ENCODE measurements at places on chromosomes 5 and 9.

GRCh38 chr5:443239-444151 is 519 bp downstream of the EXOC3 start:
- no peak for DNase-seq

DNA sequence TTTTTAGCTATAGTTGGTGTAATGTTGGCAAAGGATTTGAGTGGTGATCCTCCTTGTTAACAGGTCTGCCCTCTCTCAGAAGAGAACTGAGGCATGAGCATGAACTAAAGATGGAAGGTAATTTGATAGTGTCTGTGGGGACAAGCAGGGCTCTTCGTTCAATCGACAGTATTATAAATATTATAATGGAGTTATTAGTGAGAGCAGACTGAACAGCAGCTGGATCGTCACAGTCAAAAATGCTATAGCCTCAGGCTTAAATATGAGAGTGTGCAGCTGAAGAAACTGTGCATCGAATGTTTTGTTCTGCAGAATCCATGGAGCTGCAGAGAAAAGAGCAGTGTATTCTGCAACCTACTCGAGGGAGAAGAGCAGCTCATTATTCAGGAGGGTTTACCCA is 757.3 kb downstream of the DNAH5 start:
- no peak for DNase-seq

DNA sequence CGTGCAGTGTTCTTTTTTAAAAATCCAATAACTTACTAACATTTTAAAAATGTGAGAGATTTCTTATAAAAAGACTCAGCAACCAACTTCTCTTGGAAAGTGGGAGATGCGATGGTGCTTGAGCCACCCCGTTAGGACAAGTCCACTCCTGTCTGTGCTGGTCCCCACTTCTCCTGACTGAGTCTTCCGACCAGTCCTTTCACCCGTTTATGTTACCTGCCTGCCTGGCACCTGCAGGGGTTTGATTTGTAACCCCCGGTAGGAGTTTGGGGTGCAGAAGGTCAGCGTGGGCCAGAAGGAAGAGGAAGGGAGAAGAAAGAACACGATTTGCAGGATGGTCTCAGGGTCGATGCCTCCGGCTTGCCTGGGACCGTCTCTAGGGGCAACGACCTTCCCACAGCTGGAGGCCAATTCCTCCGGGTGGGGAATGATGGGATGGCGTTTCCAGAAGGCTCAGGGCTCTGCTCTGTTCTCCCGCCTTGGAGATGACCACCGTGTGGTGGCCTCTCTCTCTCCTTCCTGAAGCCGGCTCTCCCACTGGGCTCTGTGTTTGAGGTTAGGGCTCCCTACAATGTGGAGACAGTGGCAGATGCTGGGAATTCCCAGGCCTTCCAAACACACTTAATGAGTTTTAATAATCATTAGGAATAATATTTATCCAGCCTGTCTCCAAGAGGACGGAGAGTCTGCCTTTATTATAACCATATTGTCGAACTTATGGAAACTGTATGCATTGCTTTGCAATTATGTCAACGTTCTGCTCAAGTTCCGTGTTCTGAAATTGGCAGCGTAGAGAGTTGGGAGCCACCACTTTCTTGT is 14.8 kb downstream of the COL27A1 start:
- DNase-seq = no peak

DNA sequence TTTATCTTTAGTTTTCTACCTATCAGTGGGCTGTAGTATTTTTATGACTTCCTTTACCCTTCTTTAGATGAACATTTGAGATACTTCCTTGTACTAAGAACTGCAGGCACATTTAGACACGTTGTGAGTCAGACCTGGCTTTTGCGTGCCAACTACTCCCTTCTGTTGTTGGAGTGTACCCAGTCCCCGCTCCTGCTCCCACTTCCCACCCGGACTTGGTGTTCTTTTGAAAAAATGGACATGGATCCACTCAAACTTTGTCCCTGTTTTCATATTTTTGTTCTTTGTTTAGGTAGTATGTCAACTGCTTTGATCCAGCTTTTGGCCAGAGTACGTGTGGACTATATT is 60.7 kb downstream of the PARP8 start:
- no peak for DNase-seq

DNA sequence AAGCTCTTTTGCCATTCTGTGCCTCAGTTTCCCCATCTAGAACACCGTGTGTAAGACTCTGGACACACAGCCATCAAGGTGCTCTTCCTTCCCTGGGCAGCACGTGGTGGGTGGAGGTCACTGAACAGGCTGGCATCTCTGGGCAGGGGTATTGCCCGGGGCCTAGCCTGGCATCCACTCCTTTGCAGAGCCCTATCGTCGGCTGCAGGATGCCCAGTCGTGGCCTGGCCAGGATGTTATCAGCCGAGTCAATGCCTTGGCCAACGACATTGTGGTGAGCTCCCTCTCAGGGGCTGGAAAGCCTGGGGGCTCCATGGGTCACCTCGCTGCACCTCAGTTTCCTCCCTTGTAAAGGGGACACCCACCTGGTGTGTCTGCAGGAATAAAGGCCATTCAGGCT is 4.0 kb downstream of the ADGRD2 start:
- DNase-seq = no peak

- DNase-seq = no peak
Measured at GRCh38 chr5:172144291-172144815, 43.7 kb downstream of the STK10 start.

- no peak for DNase-seq
Measured at GRCh38 chr5:145938776-145939539, 2.6 kb downstream of the SH3RF2 start.

DNA sequence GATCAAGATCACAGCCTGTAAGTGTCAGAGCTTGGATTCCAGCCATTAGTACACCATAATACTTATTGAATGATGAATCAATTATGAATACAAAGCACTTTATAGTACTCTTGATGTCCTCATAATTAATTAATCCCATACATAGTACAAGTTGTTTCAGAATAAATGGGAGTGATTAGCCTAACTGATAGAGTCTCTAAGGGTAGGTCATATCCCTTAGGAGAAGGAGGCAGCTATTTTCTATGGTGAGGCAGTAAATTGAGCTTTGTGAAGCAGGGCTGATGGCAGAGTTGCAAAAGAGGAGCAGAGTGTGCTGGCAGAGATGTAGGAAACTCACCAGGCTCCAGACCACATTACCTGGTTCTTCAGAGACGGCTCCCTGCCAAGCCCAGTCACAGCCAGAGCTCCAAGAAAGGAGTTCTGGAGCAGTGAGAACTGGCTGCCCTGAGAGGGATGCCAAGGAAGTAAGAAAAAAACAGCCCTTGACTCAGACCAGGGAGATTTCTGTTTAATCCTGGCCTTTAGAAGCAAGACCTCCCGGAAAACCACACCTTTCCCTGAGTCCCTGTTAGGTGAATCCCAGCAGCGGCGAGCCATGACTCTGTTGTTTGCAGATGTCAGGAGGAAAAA is 112.9 kb downstream of the SH3TC2 start:
- no peak for DNase-seq

DNA sequence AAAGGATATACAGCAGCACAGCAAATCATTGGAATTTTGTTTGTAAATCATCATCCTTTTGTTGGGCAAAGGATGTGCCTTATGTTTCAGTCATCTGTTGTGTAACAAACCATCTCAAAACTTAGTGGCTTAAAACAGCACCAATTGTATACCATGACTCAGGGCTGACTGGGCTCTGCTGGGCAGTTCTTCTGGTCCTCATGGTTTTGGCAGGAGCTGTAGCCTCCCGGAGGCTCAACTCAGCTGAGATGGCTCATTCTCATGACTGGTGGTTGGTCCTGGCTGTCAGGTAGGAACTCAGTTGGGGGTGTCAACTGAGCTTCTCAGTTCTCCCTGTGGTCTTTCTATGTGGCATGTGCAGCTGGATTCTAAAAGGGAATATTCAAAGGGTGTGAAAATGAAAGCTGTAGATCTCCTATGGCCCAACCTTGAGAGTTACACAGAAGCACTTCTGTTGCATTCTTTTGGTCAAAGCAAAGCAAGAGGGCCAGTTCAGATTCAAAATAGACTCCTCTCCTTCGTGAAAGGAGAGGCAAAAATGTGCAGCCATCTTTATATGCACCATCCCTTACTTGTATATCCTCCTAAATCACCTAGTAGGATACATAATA is 39.1 kb upstream of the CPEB4 start:
- no peak for DNase-seq
